ENCODE measurements at places on chromosomes 7 and 10. TPM values are rescaled to one million over a fixed set of nuclear protein-coding genes. Genes with fewer than 3 reads are reported as not detected.

TSPAN14 gene
- 148 TPM for total RNA-seq

ADK gene
- 30.6 TPM for total RNA-seq

NKX2-3 gene
- not detected for total RNA-seq

GPNMB gene
- total RNA-seq: 0.68 TPM

INMT gene
- 0.05 TPM for total RNA-seq

ZDHHC6 gene
- total RNA-seq: 28.4 TPM

TUBGCP2 gene
- 33.5 TPM for total RNA-seq

BICC1 gene
- 2.6 TPM for total RNA-seq

SPDYE6 gene
- total RNA-seq: not detected

ASB10 gene
- total RNA-seq: not detected

ANKRD30A gene
- not detected for total RNA-seq

PLAU gene
- 13.4 TPM for total RNA-seq

OR2A12 gene
- total RNA-seq: not detected

DNA sequence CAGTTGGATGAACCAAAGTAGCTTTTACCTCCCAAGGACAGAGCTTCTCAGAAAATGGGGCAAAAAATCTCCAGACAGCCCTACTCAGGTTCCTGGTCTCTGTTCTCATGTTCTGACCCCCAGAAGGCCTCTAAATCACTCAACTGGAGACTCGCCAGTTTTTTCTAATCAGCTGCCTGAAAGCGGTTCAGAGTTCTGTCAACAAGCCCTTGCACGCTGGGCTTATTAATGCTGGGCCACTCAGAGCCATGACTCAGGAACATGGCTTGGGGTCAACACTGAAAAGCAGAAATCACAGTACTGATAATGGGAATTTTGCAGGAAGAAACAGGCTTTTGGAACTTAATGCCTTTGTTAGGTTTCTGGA, 15.3 kb downstream of the ECHDC3 start:
- peak; percentile 90 for DNase-seq

DNA sequence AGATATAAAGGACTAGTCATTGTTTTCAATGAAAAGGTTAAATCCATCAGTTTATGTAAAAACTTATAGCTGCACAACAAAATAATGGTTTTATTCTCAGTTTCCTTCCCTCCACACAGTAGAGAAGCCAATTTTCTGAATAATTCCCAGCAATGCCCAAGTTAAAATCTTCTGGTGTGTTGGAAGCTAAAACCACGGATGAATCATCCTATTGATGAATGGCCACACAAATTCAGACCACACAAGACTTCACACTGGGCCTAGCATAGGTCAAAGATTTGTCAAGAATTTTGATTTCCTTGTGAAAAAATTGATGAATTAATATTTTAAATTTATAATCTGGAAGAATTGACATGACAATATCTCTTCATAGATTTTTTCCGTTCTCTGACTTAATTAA, 617.6 kb downstream of the INHBA start:
- no peak for DNase-seq

- no peak for DNase-seq
Observed at GRCh38 chr10:84428711-84429110, 100.3 kb downstream of the CCSER2 start.

GRCh38 chr7:131010029-131010716, 276.2 kb upstream of the KLF14 start:
- no peak for DNase-seq

DNA sequence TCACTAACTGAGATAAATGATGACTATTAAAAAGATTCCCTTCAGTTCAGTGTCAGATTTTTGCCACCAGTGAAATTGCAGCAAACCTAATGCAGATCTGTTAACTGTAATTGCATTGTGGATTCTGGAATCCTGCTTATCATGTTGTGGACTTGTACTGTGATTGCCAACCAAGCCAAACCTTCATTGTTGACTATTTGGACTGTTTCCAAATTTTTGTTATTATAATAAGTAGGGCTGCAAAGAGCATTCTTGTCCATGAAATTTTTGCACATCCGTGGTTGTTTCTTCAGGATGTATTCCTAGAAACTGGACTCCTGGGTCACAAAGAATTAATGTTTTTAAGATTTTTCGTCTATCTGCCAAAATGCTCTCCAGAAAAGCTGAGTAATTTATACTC, 281.6 kb upstream of the ZMIZ1 start:
- peak; percentile 59 for DNase-seq

DNA sequence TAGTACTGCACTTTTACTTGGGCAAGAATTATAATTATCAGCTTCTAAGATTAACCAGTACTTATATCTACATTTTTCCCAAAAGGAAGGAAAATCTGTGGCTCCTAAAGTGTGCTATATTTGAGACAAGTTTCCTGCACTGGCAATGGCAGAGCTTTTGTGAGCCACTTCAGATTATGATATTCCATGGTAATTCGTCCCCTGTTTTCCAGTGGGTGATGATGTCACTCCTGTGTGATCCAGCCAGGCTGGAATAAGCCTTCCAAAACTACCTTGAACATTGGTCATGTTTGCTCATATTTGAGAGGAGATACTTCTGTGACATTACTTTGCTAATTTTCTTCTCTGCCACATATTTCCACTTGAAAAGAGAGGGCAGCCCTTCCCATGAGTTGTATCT, 302.1 kb downstream of the MDFIC start:
- DNase-seq: no peak

GRCh38 chr7:139572071-139572470, 48.6 kb downstream of the CLEC2L start:
- DNase-seq: no peak

- no peak for DNase-seq
Observed at GRCh38 chr10:78124167-78124566, 90.5 kb downstream of the RPS24 start.

- no peak for DNase-seq
Observed at GRCh38 chr7:155471718-155472117, 13.8 kb downstream of the EN2 start.

- DNase-seq: no peak
Observed at GRCh38 chr7:157480371-157481050, 143.7 kb downstream of the DNAJB6 start.

DNA sequence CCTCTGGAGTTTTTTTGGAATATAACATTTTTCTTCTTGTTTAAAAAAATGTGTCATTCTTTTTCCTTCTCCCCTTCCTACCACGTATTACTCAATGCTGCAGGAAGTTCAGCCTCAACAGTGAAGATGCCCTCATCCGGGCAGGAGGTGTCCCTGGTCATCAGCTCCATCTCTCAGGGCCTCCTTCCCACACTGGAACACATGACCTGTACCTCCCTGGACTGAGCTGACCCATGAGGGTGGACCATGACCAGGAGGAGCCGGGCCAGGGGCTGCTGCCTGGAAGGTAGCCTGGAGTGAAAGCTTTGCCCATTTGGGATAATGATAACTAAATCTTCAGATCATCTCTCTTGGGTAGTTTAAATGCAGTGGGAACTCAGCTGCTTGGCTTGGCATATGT, 316.5 kb upstream of the ZMIZ1 start:
- DNase-seq: no peak

GRCh38 chr10:123896246-123896927, 4.8 kb upstream of the CPXM2 start:
- DNase-seq: no peak

GRCh38 chr7:34022626-34023025, 117.3 kb downstream of the BMPER start:
- no peak for DNase-seq

DNA sequence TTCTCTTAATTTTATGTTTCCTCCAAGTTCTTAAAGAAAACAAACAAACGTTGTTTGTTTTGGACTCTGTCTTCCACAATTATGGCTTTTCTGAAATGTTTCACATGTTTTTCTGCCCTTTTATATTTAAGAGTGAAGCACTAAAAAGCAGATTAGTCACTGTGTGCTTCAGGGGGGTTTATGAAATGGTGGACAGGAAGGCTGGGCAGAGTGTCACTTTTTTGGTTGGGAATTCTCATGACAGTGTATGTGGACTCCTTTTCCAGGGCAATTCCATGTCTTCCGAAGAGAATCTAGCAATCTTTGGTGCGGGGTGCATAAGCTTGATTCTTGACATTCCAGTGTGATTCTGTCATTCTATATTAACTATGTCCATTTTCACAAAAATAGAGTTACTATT, 669.4 kb downstream of the PARD3 start:
- peak; percentile 61 for DNase-seq

DNA sequence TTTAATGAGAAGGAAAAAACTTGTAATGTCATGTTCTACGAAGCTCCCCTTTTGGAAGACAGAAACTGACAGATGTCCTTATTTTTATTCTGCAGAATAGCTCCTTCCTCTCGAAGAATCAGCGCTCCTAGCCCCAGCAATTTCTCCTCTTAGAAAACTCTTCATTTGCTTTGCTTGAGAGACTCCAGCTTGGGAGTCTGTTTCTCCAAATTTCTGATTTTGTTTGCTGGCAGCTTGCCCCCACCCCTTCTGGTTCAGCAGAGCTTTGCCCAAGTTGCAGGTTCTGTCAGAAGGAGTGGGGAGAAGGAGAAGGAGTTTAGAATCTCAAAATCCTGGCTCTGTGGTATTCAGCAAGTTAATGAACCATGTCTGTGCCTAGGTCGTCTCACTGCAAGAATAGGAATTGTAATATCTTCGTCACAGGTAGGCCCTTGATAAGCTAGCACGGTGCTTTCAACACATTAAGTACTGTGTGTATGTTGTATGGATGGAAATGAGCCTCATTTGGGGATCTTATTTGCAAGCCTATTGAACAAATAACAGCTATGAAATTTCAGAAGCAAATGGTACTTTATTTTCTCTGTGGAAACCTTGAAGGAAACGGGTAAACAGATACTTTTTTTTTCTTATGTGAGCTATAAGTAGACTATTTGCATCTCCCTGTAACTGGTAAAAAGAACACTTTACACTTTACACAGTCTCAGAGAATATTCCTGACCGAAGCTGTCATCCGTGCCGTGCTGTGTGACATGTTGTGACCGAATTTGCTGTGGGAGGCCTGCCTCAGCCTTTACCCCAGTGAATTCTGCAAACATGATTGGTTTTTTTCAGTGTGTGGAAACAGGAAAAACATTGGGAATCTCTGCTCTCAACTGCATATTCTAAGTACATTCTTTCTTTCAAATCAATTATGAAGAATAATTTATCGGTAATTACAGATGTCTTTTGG, 290.9 kb downstream of the CAMK1D start:
- DNase-seq: no peak

DNA sequence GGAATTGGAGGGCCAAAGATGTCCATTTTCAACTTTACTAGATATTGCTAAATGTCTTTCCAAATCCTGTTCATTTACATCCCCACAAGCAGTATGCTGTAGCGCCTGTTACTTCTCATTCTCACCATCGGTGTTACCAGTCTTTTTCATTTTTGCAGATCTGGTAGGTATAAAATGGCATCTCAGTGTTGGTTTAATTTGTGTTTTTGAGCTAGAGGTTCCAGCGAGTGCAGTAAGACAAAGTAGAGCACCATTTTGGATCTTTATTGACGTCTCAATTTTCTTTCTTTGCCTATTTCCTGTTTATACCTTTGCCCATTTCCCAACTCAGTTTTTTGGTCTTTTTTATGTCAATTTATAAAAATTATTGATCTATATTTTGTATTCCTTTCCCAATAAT, 55.6 kb downstream of the NRF1 start:
- no peak for DNase-seq

DNA sequence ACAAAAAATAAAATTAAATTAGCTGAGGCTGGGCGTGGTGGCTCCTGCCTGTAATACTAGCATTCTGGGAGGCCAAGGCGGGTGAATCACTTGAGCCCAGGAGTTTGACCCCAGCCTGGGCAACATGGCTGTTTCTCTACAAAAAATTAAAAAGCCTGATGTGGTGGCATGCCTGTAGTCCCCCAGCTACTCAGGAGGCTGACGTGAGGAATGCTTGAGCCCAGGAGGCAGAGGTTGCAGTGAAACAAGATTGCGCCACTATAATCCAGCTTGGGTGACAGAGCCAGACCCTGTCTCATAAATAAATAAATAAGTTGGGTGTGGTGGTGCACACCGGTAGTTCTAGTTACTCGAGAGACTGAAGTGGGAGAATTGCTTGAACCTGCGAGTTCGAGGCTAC, 65.1 kb downstream of the GNA12 start:
- no peak for DNase-seq

- no peak for DNase-seq
Observed at GRCh38 chr7:138974675-138975292, 6.4 kb downstream of the KIAA1549 start.

DNA sequence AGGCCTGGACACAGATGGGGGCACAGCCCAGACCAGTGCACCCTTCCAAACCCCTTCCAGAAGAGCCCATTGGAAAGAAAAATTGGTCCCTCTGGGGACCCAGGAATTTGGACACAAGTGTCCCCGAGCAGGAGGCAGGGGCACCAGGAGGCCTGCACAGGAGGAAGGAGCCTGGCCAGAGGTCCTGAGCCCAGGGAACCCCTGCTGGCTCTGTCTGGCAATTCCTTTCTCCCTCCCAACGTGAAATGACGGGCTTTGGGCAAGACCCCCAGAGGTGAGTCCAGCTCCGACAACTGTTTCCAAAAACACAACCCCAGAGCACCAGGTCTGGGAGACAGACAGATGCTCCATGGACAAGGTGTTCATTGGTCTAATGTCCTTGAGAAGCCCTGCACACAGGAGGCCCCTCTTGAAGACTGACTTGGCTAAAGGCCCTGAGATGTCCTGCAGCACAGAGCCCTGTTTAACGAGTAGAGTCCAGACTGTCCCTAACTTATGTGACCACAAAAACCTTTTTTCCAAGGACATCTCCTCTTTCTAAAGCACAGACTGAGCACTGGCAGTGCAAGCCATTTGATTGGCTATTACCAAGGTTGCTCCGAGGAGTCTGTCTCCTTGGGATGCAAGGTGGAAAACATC, 150.7 kb downstream of the OAT start:
- DNase-seq: no peak

DNA sequence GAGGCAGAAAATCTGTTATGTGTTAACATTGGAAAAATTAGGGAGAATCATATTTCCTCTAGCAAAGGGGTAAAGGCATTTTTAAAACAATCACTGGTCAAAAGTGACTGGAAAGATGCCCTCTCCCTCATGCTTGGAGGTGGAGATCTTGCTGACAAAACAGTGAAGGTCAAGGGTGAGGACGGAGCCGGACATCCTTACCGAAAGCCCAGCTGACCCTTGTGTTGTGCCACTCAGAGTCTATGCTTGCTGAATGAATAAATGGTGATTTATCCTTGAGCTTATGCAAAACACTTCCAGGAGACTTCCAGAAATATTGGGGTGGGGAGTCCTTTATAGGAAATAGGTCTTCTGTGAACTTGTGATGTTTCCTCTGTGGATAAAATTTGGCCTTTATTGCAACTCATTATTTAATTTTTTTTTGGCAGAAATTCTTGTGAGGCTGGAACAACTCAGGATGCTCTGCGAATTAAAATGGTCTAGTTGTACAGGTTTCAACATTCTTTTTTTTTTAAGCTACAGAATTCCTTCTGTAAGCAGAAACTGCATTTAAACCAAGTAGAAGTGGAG, 28.3 kb upstream of the ELMO1 start:
- DNase-seq: no peak

DNA sequence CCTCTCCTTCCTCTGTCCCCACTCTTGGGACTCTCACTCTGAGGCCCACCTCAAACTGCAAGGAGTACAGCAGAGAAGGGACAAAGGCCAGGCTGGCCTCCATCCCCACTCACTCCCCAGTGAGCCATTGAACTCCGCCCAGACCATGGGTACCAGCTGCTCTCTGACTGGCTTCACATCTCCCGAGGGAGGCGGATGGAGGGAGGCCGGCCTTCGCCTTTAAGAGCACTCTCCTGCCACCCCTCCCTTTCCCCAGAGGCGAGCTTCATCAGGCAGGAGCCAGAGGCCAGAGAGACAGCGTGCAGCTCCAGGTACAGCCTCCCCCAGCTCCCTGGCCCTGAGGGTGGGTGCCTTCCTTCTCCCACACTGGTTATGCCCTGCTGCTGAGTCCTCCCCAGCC, 1.8 kb upstream of the LDB3 start:
- DNase-seq: no peak

GRCh38 chr7:63899691-63900393, 98.8 kb upstream of the ZNF722 start:
- DNase-seq: no peak
